ENCODE measurements at places on chromosomes 16 and 17.

DNA sequence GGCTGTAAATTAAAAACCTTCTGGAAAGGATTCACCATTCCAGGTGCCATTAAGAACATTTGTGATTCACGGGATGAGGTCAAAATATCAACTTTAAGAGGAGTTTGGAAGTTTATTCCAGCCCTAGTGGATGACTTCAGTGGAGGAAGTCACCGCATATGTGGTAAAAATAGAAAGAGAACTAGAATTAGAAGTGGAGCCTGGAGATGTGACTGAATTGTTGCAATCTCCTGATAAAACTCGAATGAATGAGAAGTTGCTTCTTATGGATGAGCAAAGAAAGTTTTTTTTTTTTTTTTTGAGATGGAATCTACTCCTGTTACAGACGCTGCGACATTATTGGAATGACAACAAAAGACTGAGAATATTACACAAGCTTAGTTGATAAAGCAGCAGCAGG, 26.7 kb downstream of the CCL4 start:
- no peak for DNase-seq

DNA sequence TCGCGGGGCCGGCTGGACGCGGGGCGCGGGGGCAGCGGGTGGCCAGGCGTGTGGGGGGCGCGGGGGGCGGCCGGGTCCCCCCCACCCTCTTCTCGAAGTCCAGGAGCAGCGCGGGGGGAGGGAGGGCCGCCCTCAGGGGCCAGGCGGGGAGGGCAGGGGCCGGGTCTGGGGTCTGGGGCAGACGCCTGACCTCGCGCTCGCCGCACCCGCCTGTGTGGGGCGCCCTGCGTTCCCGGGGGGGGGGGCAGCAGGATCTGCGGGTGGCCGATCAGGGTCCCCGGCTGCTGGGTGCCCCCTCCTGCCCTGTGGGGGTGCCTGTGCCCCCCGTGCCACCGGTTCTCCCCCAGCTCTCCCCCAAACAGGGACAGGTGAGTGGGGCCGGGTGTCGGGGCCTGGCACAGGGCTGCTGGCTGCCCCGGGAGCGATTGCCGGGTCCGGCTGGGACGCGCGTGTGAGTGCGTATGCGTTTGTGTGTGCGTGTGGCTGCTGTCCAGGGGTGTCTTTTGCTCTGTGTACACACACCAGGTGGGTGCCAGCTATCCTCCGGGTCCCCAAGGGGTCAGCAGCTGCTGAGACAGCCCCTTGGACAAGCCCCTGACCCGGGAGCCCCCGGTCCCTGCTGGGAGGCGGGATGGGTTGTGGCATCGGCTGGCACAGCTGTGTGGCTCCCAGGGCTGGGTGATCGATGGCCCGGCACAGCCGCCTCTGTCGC, 663 bp downstream of the PRR35 start:
- no peak for DNase-seq

- DNase-seq = no peak
Observed at GRCh38 chr16:82726306-82726705, 99.5 kb downstream of the CDH13 start.

DNA sequence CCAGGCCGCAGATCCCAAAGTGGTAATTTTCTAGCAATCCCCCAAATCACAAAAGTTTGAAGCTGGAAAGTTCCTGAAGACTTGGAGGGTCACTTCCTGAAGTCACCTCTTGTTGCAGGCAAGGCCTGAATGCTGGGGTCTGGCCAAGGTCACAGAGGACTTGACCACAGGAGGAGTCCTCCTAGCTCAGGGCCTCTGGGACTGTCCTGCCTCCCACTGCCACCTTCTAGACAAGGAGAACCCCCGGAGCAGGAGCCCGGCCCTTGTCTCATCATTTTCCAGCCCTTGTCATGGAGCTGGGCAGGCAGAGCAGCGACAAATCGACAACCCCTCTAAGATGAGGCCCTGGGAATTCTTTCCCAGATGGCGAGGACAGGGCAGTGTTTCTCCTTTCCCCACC, 330 bp downstream of the CDH16 start:
- DNase-seq = no peak

DNA sequence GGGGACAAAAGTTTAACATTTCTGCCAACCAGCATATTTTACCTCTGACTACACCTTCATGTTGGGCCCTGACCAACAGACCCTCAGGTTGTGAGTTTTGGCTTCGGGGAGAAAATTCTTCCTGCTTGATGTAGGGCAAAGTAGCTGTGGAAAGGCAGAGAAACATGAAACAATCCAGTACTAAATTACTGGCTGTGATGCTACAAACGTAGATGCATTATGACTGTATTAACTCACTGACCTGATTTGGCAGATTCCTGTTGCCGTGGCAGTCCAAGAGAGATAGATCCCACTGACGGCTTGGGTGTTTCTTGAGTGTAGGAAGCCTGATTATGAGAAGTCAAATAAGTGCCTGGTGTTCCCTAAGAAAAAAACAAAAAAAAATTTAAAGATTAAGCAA, 80.7 kb downstream of the TTC19 start:
- no peak for DNase-seq

GRCh38 chr17:75769536-75769935, 4.5 kb upstream of the GALK1 start:
- DNase-seq = no peak

DNA sequence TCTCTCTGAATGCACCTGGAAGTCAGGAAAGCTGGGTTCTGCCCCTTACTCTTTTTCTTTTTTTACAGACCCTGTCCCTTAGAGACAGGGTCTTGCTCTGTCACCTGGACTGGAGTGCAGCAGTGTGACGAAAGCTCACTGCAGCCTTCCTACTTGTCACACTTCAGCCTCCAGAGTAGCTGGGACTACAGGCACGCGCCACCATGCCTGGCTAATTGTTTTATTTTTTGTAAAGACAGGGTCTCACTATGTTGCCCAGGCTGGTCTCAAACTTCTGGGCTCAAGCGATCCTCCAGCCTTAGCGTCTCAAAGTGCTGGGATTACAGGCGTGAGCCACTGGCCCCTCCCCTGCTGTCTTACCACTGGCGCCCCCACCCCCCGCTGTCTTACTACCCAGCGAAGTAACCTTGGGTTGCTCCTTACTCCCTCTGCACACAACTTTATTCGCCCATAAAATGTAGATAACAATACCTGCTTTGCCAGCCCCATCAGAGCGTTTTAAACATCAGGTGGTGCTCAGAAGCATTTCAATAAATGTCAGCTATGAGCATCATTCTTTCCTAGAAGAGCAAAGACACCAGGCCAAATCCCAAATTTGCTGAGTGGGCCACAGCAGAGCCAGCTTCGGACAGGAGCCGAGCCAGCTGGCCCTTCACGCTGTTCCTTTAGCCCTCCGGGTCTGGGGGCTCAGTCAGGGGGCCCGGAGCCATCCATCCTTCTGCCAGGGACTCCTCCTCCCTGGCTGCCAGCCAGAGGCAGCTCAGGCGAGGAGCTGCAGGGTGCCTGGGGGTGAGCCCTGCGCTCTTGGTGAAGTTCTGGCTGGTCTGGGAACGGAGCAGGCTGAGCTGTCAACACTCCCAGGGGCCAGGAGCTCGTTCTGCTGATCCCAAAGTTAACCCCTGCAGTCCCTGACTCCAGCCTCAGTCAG, 24.4 kb downstream of the SRL start:
- peak; percentile 27 for DNase-seq

DNA sequence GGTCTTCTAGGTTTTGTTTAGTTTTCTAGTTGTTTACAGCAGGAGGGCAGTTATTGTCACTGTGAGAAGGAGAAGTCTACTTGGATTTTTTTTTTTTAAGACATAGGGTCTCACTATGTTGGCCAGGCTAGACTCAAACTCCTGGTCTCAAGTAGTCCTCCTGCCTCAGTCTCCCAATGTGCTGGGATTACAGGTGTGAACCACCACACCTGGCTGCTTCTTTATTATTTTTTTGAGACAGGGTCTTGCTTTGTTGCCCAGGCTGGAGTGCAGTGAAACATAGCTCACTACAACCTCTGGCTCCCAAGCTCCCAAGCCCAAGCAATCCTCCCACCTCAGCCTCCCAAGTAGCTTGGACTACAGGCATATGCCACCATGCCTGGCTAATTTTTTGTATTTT, 68.3 kb upstream of the STAC2 start:
- DNase-seq = no peak

- DNase-seq = no peak
Observed at GRCh38 chr16:49129935-49130334, 151.7 kb downstream of the CBLN1 start.

DNA sequence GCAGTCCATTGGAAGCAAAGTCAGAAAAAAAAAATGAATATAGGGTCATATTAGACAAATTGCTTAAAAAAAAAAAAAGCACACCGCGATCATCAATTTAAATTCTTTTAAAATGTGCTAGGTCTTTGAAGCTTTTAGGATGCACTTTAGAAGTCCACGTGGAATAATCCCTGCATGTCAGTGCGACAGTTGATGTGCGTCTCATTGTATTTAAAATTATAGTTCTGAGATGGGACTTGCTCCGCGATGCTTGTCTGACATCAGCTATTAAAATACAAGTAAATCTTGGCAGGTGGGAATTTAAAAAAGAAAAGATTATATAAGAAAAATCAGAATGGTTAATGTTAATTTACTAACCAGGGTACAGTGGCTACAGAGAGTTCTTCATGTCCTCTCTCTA, 105.2 kb downstream of the RBFOX1 start:
- DNase-seq = no peak

DNA sequence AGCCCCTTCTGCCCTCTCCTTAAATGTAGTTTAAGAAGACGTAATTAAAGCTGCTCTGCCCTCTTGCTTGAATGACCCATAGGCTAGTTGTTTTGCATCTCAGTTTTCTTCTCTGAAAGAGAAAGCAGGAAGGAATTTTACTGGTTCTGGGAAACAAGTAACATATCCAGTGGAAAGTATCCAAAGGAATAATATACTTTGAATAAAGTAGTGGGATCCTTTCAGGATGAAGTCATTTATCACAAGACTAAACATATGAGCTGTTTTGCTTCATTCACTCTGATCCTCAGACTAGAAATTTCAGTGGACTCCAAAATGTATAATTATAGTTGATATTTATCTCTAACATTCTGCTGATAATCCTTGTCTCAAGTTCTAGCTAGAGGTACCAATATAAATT, 1297.6 kb upstream of the GOT2 start:
- no peak for DNase-seq

GRCh38 chr17:9576521-9577372, at the start of gene CFAP52:
Gene CFAP52, plus strand, starts transcription at chr17:9576642. Its CDS starts 54 bp downstream, at chr17:9576696.
- peak; percentile 70 for DNase-seq

DNA sequence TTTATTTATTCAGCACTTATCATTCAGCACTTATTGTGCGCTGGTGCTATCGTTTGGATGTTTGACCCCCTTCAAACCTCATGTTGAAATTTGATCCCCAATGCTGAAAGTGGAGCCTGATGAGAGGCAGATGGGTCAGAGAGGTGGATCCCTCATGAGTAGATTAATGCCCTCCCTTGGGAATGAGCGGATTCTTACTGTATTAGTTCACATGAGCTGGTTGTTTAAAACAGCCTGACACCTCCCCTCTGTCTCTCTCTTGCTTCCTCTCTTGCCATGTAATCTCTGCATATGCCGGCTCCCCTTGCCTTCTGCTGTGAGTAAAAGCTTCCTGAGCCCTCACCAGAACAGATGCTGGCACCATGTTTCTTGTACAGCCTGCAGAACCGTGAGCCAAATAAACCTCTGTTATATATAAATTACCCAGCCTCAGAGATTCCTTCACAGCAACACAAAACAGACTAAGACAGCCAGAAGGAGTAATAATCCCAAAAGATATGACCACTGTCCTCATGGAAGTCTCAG, 111.1 kb downstream of the CACNG3 start:
- no peak for DNase-seq

DNA sequence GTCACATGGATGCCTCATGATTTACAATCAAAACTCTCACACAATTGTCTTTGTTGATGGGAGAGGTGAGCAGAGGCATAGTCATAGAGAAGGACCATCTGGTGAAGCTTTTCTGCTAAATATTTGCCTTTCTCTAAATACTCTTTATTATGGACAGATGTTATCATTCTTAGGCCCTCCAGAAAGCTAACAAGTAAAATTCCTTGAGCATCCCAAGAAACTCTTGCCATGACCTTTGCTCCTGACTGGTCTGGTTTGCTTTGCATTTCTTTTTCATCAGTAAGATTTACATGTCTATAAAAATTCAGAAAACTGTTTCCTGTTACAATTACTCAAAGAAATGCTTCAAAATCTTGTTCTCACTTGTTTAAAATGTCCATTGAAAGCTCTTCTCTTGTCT, 1336.6 kb upstream of the CDH8 start:
- DNase-seq = no peak

DNA sequence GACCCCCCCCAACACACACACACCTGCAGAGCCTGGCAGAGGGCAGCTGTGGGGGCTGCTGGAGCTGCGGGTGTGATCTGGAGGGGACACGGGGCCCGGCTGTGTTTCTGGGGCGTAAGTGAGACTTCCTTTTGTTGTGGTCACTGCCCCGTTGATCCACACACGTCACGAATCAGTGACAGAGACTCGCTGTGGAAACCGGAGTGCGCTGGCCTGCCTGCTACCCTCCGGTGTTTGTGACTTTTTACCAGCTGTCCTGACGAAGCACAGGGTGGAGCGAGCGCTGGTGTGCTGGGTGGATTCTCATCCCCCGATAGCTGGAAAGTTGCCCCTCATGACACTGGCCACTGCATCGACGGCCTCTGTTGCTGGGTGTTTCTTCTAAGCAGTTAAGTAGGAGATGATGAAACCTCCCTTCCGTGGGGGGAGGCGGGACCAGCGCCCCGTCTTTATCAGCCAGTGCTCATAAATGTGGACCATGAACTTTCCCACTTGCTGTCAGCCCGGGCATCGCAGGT, 2.3 kb downstream of the METRNL start:
- DNase-seq = peak; percentile 43

- DNase-seq = peak; percentile 44
Observed at GRCh38 chr16:47142486-47142820, 1.3 kb downstream of the NETO2 start.

DNA sequence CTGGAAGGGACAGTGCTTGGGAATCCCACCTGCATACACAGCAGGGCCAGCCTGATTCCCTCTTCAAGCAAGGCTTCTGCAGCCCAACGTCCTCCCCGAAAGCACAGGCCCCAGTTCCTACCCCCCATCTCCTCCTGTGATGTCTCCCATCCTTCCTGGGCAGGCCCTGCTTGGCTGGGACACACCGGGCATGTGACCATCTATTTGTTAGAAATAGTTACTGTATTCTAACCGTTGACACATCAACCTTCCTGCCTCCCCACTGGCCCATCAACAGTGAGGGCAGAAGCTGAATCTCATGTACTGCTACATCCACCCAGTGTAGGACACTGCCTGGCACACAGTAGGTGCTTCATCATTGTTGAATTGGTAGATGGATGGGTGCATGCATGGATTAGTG, 10.7 kb downstream of the PRR29 start:
- DNase-seq = no peak

DNA sequence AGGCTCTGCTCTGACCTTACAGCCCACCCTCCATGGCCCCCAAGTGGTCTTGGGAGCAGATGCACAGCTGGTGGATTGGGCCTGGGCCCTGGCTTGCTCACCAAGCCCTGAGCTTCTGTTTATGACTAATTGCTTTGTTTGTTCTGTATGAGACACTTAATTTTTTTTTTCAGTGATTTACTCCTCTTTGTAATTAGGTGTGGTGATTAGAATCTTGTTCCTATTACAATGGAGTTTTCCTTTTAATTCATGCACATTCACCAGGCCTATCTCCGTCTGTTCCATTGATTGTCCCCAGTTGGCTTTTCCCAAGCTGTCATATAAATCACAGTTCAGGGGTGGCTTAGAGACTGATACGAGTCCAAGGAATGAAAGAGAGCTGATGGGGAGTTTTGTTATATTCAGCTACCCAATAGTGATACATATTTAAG, 242.3 kb downstream of the CCDC182 start:
- DNase-seq = no peak
